ENCODE measurements at places on chromosomes 5 and 9. TPM values are rescaled to one million over a fixed set of nuclear protein-coding genes. Genes with fewer than 3 reads are reported as not detected.

Gene PIGO
- 16.6 TPM for total RNA-seq

Gene IFNK
- total RNA-seq: not detected

GRCh38 chr9:130820135-130820738 lies 14.8 kb upstream of the ABL1 start:
- no peak for DNase-seq

- DNase-seq: no peak
Observed at GRCh38 chr9:95177617-95178016, 139.9 kb downstream of the FANCC start.

- DNase-seq: no peak
Observed at GRCh38 chr9:19995619-19996018, 206.8 kb upstream of the SLC24A2 start.

GRCh38 chr5:148740966-148741742 lies 85.3 kb upstream of the ADRB2 start:
- peak; percentile 69 for DNase-seq

GRCh38 chr5:168468836-168469235 lies 17.4 kb upstream of the RARS1 start:
- peak; percentile 44 for DNase-seq

GRCh38 chr5:96031811-96032261 lies 70.2 kb upstream of the ELL2 start:
- DNase-seq: peak; percentile 80

DNA sequence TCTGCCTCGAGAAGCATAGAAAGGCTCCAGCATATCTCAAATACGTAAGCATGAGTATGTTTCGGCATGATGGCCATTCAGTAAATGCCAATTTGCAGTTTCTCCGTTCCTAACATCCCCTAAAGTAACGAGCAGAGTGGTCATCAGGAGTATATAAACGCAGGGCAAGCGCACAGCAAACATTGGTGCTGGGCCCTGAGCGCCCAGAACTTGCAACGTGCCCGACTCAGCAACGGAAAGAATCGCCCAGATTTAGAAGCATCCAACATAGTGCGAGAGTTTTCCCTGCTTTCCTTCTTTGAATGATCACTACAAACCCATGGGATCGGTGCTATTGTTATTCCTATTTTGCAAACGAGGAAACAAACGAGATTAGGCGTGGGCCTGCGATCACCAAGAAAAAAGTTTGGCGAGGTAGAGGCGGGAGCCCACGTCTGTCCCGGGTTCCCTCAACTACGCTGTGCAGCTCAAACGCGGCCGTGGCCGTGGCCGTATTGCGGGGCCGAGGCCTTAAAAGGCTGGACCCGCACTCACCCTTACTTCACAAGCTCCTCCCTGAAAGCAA lies 505 bp downstream of the RPS14 start:
- peak; percentile 33 for DNase-seq

DNA sequence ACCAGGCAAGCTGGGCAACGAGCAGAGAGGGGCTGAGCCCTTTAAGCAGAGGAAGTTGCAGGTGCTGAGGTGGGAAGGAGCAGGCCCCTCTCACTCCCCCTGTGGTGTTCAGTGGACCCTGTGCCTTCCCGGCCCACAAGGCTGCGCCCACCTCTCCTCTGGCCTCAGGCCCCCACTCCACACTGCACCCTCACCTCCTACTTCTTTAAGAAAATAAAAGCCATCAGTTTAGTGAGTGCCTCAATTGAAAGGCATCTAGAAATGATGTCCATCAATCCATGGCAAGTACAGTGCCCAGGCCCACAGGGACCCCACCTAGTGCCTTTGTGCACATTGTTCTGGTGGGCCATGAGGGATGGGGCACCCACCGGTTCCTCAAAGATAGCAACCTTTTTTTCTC lies 158.0 kb downstream of the PAX5 start:
- DNase-seq: no peak

Measured in A172 (cell line).